Tibial nerve (tissue), 4 donors: ENCODE measurements at places on chromosomes 13 and 19.

GRCh38 chr19:51187395-51188226 is 37.3 kb upstream of the CD33 start:
- no peaks in the 10 kb centered on the region for H3K27me3 ChIP-seq
- no peak overlapping the region for H3K27ac ChIP-seq
- no peak for DNase-seq
- H3K4me3 ChIP-seq, result no peak overlapping the region

DNA sequence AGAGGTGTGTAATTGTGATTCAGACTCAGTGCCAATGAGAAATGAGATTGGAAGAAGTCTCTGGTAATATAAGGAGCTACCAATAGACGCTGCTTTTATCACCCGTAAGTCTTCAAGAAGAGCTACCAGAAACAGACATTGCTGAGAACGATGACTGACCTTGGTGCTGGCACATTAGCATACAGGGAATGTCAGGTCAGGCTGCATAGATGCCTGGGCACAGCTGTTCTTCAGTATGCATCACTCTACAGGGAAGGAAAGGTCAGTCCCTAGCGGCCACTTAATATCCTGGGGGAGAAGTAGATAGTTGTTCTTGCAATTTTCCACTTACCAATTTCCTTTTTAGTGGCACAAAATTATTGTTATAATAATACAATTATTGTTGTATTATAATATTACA is 380.4 kb downstream of the PCDH9 start:
- no peaks in the 10 kb centered on the region for H3K36me3 ChIP-seq
- no peaks in the 10 kb centered on the region for H3K27me3 ChIP-seq
- H3K4me3 ChIP-seq, result no peak overlapping the region
- H3K4me1 ChIP-seq, result no peaks in the 10 kb centered on the region
- DNase-seq, result no peak

DNA sequence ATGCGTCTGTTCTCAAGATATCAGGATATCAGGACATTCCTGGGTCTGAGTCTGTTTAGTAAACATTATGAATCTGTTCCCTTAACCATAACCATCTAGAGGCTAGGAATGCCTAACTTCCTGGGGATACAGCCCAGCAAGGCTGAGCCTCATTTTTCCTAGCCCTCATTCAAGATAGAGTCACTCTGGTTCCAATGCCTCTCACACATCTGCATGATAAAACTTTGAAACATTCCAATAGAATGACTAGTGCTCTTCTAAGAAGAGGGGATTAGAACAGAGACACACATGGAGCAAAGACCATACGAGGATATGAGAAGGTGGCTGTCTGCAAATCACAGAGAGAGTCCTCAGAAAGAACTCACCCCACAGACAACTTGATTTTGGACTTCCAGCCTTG is 20.6 kb upstream of the CABP5 start:
- no peaks in the 10 kb centered on the region for H3K27me3 ChIP-seq
- H3K4me1 ChIP-seq, result no peaks in the 10 kb centered on the region

DNA sequence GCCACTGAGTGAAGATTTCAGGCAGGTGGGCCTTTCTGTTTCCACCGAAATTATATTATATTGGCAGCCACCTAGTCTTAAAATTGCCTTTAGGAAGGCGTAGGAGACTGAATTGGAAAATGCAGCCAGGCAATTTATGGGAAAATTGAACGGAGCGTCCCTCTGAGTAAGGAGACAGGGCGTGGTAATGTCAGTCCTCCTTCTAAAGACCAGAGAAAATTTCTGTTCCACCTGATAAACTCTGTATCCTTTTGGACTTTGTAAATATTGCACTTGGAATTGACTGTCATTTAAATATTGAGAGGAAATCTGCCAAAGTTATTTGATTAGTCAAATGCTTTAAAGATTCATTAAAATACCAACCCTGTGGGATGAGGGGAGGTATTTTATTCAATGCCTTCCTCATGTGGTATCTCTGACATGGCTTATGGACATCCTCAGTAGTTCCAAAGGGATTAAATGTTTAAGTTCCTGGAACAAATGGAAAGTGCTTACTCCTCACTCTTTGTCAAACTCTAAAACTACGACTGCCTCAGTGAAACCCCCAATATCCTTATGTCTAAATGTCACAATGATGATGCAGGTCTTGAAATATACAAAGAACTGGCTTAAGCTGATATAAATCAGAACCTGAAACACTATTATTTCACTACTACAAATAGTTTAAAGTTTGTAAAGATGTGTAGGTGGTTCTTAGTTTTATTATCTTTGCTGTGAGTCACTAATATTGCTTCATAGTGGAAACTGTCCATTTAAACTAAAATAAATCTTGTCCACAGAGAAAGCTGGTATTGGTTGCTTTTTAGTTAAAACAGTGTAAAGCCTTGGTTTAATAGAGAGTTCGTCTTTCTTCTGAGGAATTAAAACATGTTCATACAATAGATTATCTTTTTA is 203.2 kb downstream of the FGF14 start:
- DNase-seq, result no peak
- no peak overlapping the region for H3K4me3 ChIP-seq
- no peaks in the 10 kb centered on the region for H3K27me3 ChIP-seq
- no peaks in the 10 kb centered on the region for H3K4me1 ChIP-seq
- H3K36me3 ChIP-seq, result no peaks in the 10 kb centered on the region
- H3K27ac ChIP-seq, result no peak overlapping the region

DNA sequence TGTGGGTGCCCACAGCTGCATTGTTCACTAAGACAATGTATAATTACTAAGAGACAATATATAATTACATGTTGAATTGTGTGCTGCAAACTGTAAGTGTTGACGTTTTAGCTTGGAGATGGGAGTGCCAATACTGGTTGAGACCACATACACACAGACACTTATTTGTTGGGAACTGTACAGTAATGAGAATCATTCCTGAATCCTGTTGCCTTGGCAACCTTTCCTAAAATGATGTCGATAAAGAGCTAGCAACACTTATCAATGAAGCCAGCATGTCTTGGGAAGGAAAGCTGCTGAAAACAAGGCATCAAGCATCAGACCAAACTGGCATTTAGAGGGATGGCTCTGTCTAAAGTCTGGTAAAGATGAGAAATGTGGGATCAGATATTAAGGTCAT is 51.3 kb downstream of the PCDH8 start:
- no peaks in the 10 kb centered on the region for H3K4me1 ChIP-seq
- no peak overlapping the region for H3K27ac ChIP-seq
- H3K36me3 ChIP-seq, result no peaks in the 10 kb centered on the region
- DNase-seq, result no peak
- H3K4me3 ChIP-seq, result no peak overlapping the region

DNA sequence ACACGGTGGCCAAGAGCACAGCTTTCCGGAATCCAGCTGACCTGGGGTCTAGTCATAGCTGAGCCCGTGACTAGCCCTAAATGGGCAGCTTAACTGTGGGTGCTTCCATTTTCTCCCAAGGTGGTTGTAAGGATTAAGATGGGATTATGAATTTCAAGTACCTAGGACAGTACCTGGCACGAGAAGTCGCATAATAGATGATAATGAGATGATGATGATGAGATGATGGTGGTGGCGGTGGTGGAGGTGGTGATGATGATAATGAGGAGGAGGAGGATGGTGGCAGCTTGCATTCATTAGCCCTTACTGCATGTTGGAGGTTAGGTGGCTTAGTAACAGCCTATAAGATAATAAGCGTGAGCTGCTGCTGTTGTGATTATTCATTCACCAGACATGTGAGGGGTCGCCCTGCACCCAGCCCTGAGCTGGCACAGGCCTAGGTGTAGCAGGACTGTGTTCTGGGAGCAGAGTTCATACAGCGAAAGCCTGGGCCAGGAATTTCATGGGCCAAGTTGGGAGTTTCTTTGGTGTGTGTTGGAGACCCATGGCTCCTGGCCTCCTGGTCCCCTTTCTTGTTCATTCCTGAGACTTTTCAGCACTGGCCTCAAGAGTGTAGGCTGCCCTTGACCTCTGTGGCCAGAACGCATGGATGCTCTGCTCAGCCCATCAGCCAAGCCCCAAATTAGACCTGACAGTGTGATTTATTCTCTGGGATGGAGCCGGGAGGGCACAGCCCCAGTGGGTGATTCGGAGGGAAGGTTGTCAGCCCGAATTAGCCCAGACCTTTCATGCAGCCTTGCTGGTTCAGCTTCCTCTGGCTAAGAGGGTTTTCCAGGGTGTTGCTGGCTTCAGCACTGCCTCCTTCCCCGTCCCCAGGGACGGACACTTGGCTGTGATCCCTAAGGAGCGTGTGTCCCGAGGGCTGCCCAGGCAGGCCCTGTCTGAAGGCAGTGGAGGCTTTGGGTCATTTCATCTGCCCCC is 128.8 kb downstream of the SIPA1L3 start:
- no peaks in the 10 kb centered on the region for H3K27me3 ChIP-seq
- DNase-seq, result no peak
- no peak overlapping the region for H3K4me3 ChIP-seq

- H3K4me1 ChIP-seq, result peaks cover under 1% of the 10 kb centered on the region
- no peak for DNase-seq
- H3K27ac ChIP-seq, result peak overlapping the region; percentile 18
- peaks cover 4% of the 10 kb centered on the region for H3K27me3 ChIP-seq
- peak overlapping the region; percentile 73 for H3K4me3 ChIP-seq
These were observed 849 bp downstream of the GAS6 start for GRCh38 chr13:113862931-113863523.

- DNase-seq, result no peak
- H3K27ac ChIP-seq, result no peak overlapping the region
- H3K4me1 ChIP-seq, result no peaks in the 10 kb centered on the region
- H3K27me3 ChIP-seq, result no peaks in the 10 kb centered on the region
- H3K36me3 ChIP-seq, result no peaks in the 10 kb centered on the region
These were observed 8.7 kb upstream of the GNG8 start for GRCh38 chr19:46644720-46645119.

DNA sequence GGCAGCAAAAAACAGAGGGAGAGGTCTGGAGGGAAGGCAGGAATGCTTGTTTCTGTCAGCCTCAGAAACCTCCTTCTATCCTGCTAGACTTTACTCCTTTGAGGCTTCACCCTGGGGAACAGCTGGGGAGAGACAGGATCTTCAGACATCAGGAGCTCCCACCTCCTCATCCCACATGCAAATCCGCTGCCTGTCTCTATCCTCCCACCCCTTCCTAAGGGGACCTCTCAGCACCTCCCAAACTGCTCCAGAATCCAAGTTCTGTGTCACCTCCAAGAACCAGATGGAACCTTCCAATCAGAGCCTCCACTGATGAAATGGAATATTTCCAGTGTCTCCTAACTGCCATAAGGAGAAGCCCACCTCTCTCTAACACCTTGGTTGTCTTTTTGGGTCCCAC is 9.7 kb upstream of the ERCC2 start:
- H3K4me1 ChIP-seq, result no peaks in the 10 kb centered on the region
- no peak for DNase-seq
- peaks cover 6% of the 10 kb centered on the region for H3K27me3 ChIP-seq
- no peak overlapping the region for H3K27ac ChIP-seq
- no peak overlapping the region for H3K4me3 ChIP-seq

DNA sequence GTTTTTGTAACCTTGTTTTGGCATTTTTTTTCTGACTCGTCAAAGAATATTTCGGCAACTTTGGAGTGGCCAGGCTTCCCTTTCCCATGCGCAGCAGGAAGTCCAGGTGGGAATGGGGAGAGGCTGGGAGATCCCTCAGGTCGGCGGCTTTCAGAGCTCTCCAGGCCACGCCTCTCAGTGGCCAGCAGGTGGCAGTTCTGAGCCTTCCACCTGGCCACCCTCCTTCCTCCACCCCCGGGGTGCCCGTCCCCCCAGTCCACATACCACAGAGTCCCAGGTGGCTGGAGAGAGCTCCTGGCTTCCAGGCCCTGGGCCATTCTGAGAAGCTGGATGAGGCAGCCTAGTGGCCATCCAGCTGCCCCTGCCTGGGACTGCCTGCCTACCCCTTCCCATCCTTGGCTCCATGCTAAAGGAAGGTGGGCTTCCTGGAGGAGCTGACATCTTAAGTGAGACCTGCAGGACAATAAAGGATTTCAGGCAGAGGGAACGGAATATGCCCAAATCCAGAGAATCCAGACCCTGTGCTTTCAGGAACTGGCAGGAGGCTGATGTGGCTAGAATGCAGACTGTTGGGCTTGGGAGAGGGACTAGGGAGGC is 46.3 kb downstream of the CCNE1 start:
- no peaks in the 10 kb centered on the region for H3K36me3 ChIP-seq
- H3K4me3 ChIP-seq, result no peak overlapping the region
- H3K27me3 ChIP-seq, result no peaks in the 10 kb centered on the region
- H3K4me1 ChIP-seq, result no peaks in the 10 kb centered on the region

DNA sequence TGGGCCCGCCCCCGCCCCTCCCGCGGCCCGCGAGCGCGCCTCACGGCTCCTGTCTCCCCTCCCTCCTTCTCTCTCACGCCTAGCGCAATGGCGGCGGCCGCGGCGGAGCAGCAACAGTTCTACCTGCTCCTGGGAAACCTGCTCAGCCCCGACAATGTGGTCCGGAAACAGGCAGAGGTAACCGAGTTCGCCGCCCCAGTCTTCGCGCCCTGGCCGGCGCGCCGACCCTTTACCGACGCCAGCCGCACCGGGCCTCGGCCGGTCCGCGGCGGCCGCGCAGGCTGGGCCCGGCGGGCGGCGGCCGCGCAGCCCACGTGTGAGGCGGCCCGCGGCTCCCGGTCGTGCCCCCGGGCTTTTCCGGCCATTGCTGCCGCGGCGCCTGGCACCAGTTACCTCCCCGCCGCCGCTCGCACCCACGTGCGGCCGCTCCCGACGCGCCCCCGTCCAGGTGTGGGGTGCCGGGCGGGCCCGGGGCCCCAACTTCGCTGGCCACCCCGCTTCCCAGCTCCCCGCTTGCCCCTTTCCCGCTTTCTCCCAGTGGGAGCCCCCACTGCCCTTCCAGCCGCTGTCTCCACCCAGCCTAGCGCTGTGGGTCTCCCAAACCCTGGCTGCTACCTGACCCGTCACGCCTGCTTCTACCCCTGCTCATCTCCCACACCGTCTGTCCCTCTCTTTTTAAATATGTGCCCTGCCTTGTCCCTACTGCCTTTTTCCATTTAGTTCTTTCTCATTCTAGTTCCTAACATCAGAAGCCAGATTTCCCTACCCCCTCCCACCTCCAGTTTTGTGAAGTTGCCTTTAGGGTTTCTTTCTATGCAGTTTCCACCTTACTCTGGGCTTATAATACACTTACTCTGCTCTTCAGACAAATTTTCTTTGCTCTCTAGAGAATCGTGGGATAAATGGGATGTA is 23.4 kb downstream of the IPO5 start:
- no peaks in the 10 kb centered on the region for H3K27me3 ChIP-seq
- H3K4me1 ChIP-seq, result peaks cover 52% of the 10 kb centered on the region
- no peaks in the 10 kb centered on the region for H3K36me3 ChIP-seq

DNA sequence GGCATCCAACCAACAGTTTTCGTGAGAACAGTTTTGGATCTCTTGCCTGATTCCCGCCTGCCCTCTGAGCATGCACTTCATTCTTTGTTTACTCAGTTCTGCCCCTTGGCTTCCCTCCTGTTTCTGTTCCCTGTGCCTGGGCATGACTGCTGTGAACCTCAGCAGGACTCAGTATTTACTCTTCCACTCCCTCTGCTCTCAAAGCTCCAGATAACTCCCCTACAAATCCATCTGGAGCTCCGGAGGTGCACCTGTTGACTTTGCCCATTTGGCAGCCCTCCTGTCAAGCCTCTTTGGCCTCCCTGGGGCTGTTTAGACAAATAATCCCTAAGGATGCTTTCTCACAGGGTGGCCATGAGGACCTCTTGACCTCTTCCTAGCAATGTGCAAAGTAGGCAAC is 34.2 kb upstream of the ARGLU1 start:
- no peak overlapping the region for H3K4me3 ChIP-seq
- no peaks in the 10 kb centered on the region for H3K36me3 ChIP-seq
- no peak for DNase-seq
- no peaks in the 10 kb centered on the region for H3K4me1 ChIP-seq
- H3K27ac ChIP-seq, result no peak overlapping the region
